AG09319 (cell line): ENCODE measurements at places on chromosomes 11 and 22.

- no peak for DNase-seq
Measured at GRCh38 chr22:40463017-40463631, 92.7 kb downstream of the SGSM3 start.

- no peak for DNase-seq
Measured at GRCh38 chr11:92482492-92483060, 258.0 kb downstream of the FAT3 start.

GRCh38 chr11:74806267-74806666, 57.6 kb downstream of the RNF169 start:
- no peak for DNase-seq

GRCh38 chr11:33533386-33534052, 167.1 kb downstream of the C11orf91 start:
- no peak for DNase-seq

- DNase-seq, result no peak
Measured at GRCh38 chr22:43013355-43014315, 1.3 kb downstream of the PACSIN2 start.

DNA sequence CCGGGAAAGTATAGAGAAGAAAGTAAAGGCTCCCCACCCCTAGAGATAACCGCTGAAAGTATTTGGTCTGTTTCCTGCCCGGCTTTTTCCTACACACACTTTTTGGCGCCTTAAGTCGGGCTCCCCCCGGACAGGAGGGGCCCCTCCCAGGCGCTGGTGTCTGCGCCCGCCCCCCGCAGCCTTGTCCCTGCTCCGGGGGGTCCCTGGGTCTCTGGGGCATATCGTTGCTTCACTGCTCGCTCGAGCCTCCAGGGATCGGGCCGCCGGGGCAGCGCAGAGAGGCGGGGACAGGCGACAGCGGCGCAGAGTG, 928 bp upstream of the CRACR2B start:
- no peak for DNase-seq

DNA sequence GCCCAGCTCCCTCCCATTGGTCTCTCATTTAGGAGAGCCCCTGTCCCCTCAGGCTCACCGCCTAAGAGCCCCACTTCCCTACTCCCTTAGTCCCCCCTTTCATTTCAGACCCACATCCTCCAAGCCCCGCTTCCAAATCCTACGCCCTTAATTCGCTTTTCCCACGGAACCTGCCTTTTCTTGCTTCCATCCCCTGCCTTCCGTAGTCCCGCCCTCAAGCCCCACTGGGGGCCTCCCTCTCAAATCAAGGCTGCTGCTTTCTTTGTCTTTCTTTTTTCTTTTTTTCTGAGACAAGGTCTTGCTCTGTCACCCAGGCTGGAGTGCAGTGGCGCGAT, 396 bp downstream of the CCDC157 start:
- no peak for DNase-seq

DNA sequence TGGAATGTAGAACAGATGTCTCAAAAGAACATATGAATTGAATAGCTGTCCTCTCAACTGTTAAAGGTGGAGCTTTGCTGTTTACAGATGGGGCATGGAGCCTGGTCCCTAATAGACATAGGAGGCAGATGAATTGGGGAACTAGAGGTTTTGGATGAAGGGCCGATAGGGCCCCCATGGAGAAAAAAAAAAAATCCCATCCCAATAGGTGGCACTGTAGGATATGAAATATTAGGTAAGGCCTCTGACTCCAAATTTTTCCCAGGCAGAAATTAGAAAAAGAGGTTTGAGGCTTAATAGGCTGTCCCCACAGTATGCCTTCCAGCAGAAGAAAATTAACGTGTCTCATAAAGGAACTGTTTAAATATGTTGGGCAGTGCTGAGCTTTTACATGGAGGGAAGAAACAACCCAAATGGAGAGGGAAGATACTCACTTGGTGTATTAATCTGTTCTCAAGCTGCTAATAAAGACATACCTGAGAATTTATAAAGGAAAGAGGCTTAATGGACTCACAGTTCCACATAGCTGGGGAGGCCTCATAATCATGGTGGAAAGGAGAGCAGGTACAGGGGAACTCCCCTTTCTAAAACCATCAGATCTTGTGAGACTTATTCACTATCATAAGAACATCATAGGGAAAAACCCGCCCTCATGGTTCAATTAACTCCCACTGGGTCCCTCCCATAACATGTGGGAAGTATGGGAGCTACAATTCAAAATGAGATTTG, 30.1 kb upstream of the TMEM45B start:
- DNase-seq, result no peak

GRCh38 chr11:116360221-116360941, 412.4 kb downstream of the BUD13 start:
- no peak for DNase-seq

DNA sequence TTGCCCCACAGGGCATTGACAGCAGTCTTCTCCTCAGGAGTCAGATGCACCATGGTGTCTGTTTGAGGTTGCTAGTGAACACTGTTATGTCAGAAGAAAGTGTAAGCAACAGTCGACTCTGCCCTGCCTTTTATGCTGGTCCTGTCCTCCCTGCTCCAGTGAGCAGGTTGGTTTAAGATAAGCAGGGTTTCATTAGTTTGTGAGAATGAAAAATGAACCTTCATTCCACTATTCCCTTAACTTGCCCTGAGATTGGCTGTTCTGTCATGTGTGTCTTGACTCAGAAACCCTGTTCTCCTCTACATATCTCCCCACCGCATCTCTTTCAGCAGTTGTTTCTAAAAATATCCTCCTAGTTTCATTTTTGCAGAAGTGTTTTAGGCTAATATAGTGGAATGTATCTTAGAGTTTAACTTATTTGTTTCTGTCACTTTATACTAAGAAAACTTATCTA, at the start of gene HBD:
Gene HBD, minus strand, starts transcription at position 103 of the 454 bp plus-strand sequence. Its CDS starts 50 bp downstream, at position 53.
- no peak for DNase-seq

DNA sequence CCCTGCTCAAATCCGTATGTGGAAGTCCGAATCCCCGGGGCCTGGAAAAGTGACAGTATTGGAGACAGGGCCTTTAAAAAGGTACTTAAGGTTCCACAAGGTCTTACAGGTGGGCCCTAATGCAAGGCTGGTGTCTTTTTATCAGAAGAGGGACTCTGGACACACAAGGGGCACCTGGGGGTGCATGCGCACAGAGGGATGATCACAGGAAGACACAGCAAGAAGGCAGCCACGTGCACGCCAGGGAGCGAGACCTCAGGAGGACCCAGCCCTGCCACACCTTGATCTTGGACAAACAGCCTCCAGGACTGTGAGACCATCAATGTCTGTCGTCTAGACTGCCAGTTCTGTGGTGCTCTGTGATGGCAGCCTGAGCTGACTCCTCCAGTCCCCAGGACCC, 96.5 kb downstream of the SHANK2 start:
- no peak for DNase-seq

- DNase-seq, result no peak
Measured at GRCh38 chr11:106076171-106076918, 802 bp downstream of the KBTBD3 start.
